ENCODE measurements at places on chromosomes 4 and X.

- DNase-seq, result no peak
Measured at GRCh38 chr4:76550966-76551780, 116.1 kb downstream of the SHROOM3 start.

GRCh38 chrX:68902706-68903504, 74.1 kb downstream of the EFNB1 start:
- no peak for DNase-seq

DNA sequence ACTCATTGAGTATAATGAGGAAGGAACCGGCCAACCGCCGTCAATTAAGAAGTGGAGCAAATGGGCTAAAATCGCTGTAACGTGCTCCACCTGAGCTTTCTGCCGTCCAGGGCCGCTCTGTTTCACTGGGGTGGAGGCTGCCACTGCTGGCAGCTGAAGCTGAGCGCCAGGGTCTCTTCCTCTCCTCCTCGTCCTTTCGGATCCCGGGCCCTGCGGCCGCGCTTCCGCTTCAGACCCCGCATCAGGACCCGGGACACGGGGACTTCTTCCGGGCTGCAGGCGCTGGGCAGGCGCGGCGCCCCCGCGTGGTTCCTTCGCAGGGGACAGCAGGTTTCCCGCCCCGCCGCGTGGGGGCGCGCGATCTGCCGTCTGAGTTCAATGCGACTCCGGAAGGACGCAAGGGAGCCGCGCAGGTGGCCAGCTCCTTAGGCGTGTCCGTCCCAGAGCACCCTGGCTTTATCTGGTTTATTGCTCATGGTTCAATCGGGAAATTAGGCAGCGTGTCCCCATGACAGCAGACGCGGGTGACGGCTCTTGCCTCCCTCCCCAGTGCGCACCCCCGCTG, 519.8 kb downstream of the TRIML1 start:
- DNase-seq, result no peak

- peak; percentile 1 for DNase-seq
Measured at GRCh38 chrX:55135171-55135570, 46.4 kb downstream of the PAGE2 start.

GRCh38 chrX:8627796-8628195, 104.1 kb downstream of the ANOS1 start:
- DNase-seq, result no peak

DNA sequence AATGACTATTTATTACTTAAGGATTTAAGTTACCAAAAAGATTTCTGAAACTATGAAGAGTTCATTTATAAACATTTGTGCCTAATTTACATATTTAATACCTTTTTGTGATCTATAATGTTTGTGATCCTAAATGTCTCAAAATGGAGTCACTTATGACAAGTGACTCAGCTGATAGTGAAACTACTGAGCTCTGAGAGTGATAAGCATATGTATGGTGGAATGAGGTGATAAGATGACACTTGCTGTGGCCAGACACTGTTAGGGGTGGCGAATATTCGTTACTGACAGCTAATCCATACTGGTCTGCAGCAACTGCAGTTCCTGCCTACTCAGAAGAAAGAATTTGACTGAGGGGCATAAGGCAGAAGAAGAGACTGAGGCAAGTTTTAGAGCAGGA, 5.5 kb upstream of the NXF3 start:
- DNase-seq, result no peak

- no peak for DNase-seq
Measured at GRCh38 chrX:12673487-12673886, 117.7 kb upstream of the PRPS2 start.

DNA sequence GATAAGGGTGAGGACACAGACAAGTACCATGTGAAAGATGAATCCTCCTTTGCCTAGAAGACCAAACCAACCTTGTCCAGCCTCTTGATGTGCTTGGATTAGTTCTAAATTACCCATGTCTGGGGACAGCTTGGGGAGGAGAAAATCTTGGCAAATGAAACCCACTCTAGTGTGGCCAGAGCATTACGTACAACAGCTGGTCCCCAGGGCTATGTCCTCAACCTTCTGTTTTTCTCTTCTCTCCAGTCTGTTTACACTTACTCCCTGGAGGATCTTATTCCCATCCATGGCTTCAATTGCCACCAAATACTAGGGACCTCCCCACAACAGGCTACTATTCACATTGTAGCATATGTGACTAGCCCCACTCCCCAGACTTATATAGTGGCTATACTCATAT, 384.5 kb downstream of the OPHN1 start:
- DNase-seq, result no peak

GRCh38 chr4:16663732-16664131, 234.7 kb downstream of the LDB2 start:
- DNase-seq, result no peak

GRCh38 chr4:31204874-31205273, 484.7 kb downstream of the PCDH7 start:
- DNase-seq, result no peak

DNA sequence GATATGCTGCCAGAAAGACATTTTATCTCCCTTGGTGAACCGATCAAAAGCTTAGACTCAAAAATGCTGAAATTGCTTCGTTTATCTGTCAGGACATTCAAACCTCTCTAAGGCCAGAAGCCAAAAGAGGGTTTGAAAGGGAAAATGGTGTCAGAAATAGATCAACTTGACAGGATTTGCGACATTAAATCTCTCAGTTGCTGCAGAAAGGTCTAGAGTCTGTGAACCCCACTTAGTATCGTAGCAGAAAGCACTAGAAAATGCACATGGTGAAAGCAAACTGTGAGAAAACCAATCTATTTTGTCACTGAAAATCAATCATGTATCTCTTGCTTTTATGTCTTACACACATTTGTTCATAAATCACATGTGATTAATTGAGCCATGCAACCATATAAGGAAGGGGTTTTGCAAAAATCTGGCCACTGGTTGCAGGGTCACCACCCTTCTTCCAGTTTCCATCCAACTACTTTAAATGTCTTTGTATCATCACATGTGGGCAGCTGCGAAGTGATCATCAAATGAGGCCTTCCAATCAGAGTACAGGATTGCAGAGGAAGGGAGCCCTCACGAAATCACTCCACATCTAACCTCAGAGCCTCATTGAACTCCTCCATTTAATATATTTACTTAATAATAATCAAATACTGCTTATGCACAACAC, 347.2 kb upstream of the ANXA10 start:
- DNase-seq, result no peak

GRCh38 chr4:31291238-31291637, 571.1 kb downstream of the PCDH7 start:
- no peak for DNase-seq

GRCh38 chrX:132216806-132217202, 2.4 kb downstream of the RAP2C start:
- DNase-seq, result no peak

DNA sequence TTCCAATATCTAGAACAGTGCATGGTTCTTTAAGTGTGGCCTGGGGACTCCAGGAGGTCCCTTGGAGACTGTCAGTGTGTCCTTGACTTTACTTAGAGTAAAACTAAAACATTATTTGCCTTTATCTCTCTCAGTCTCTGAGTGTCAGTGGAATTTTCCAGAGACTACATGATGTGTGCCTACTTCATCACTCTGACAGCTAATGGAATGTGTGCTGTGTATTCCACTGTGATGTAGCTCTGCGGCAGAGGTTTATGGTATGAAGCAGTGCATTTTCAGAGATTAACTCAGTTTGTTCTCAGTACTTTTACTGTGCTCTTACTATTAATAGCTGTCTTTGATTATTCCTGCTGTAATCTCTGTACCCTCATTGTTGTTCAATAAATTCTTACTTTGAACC, 85.6 kb downstream of the MANBA start:
- no peak for DNase-seq

DNA sequence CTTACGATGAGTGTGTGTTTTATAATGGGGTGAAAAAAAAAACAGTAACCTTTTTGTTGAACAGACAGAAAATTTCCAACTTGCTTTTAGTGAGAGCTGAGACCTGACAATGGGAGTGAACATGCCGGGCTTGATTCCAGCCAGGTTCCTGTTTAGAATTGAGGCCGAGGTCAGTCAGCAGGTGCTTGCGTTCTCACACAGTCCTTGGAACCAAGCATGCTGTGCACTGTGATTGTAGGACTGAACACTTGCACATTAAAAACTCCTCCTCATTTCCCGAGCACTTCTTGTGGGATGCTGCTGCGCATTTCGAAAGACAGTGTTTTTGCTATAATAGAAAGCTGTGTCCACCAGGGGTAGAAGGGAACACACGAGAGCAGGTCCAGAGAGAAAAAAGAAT, 51.8 kb downstream of the TMEM131L start:
- no peak for DNase-seq

DNA sequence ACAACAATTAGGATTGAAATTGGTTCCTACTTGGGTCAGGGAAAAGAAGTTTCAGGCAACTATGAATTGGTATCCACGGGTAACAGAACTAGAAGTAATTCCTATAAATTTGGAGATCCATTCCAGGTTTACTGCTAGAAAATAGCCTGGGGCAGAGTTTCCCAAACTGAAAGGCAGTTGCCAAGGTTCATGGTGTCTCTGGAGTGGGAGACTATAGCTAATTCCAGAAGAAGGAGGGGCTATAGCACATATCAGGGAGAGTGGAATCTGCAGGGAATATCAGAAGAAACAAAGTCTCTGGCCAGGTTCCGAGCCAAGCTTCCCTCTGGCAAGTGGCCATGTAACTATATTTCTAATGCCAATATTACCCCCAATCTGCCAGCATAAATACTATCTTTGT, 166.3 kb downstream of the GALNTL6 start:
- no peak for DNase-seq

DNA sequence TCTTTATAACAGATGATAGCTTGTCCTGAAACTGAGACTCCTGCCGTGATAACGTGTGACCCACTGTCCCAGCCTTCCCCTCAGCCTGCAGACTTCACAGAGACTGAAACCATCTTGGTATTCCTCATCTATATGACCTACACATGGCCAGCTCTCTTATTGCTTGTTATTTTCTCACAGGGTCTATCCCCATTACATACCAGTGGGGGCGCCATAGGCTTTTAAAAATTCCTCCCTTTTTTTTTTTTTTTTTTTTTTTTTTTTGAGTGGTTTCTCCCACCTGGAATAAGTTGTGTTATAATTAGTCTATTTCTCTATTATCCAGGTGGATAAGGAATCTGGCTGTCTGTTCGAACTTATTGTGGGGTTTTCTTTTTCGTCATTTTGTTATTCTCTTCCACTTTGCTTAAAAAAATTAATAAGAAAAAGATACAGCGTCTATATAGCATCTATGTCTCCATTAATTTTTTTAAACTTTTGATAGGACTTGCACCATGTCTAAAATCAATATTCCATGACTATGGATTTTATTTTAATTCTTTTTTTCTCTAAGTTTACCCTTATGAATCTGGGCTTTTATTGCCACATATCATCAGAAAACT, 47.2 kb downstream of the GYG2 start:
- no peak for DNase-seq

DNA sequence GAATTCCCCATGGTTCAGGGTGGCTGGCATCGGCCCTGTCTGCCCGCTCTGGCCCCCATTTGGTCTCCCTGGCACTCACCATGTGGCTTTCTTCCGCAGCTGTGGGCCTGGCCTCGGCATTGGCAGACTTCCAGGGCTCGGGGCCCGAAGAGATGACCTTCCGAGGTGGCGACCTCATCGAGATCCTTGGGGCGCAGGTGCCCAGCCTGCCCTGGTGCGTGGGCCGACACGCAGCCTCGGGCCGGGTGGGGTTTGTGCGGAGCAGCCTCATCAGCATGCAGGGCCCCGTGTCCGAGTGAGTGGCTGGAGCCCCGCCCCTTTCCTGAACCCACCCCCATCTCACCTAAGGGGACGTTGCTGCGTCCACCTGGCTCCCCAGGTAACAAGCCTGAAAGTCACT, 20.1 kb downstream of the SH3TC1 start:
- DNase-seq, result no peak

DNA sequence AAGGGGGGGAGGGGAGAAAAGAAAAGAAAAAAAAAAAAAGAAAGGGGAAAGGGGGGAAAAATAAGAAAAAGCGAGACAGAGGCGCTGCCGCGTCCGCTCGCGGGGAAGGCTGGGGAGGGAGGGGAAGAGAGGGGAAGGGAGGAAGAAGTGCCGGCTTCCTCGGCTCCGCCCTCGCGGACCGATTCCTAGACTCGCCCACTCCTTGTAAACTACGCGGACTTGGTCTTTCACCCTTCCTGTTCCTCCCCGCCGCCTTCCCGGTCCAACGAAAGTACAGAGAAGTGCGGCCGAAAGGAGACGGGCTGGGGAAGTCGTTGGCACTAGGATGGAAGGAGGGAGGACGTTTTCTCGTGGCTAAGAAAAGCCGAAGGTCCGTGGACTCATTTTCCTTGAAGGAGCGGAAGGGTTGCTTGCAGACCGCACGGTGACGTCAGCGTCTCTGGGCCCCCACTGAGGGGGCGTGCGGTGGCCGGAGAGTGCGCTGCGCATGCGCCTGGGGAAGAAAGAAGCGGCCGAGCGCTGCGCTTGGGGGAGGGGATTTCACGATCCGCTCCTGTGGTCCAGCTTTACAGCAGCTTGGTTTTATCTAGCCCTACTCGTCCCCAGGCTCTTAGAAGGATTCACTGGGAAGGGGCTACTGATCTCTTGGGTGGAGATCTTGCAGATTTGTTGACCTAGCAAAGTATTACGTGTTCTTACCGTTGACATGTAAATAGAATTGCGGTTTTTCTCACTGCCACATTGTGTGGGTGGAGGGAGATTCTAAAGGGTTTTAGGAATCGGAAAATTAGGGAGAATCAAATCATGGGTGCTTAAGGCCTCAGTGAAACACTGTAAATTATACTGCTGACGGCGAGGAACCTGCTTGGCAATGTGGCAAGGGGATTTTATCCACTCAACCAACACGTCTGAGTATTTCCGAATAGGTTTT, at the start of gene CCNI:
Gene CCNI (minus strand): TSS at position 121 of the 931 bp plus-strand sequence. CDS start 9,627 bp downstream, outside the sequence.
- peak; percentile 91 for DNase-seq

DNA sequence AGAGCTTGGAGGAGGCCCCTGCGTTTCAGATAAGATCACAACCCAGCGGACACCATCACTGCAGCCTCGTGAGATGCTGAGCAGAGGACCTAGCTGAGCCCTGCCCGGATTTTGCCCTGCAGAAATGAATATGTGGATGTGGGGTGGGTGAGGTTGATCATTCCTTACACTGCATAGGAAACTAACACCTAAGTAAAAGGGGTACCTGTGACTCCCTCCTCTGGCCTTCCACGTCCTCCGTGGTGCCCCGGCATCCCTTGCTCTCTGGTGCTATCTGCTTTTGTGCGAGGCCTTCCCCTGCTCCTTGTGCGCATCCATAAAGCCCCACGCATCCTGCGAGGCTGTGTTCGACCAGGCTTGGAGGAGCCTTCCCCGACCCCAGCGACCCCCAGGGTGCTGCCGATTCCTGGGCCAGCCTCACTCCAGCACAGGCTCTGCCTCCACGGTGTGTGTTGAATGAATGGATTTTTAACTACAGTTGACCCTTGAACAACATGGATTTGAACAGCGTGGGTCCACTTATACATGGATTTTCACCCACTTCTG, 25.6 kb upstream of the GPR78 start:
- no peak for DNase-seq

GRCh38 chr4:56748271-56748670, 67.2 kb upstream of the HOPX start:
- DNase-seq, result no peak

All from activated T-cell treated with anti-CD3 and anti-CD28 coated beads for 48 hours (primary cell).